Anterior cingulate cortex (tissue), 58 donors: ENCODE measurements at places on chromosomes 7 and 10.

- DNase-seq, result no peak
These were observed 40.9 kb upstream of the PLXDC2 start for GRCh38 chr10:19775296-19775695.

DNA sequence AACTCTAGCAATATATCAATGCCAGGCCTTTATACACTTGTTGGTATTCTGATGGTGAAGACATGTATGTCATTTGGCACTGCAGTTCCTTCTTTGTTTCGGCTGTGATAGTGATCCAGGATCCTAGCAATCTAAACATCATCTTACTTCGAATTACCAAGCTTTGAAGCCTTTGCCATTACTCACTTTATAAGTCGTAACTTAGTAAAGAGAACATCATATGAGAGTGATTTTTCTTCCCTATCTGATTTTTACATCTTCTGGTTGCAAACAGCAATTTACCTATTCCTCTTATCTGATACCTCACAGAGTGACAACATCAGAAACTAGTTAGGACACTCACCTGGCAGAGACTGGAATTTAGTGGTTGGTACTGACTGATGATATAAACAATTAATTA, 7.6 kb upstream of the BPGM start:
- no peak for DNase-seq

GRCh38 chr7:128915271-128915819, 4.8 kb upstream of the KCP start:
- DNase-seq, result no peak

GRCh38 chr7:108454674-108455550, 1.3 kb downstream of the NRCAM start:
- DNase-seq, result peak; percentile 70

DNA sequence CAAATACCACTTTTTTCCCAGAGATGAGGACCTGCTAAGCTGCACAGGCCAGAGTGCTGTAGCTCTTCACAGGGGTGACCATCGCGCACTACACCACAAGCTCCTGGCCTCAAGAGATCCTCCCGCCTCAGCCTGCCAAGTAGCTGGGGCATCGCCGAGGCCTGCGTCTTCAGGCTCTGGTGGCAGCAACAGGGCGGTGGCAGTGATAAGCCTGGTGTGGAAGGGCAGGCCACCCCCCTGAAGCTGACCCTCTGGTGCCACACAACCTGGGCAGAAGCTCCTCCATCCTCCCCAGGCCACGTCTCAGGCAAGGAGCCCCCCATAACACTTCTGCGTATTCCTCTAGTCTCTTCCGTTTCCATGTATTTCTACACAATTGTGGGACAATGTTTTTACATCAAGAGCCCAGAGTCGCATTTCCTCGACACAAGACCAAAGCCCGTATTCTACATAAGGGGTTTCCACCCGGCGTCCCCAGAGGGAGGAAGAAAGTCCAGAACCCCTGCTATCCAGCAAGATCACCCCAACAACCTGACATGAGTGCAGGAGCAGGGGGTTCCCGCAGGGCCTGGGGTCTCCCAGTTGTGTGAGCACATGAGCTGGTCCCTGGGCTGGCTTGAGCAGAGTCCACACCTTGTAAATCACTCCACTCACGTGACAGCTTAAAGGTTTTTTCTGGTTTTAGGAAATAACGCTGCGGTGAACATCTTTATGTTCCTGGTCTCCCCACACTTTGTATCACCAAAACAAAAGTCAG, 37.6 kb upstream of the NCAPG2 start:
- DNase-seq, result no peak

GRCh38 chr10:104767745-104768144, 126.7 kb downstream of the SORCS3 start:
- DNase-seq, result no peak

GRCh38 chr7:63073736-63074135, 924.9 kb upstream of the ZNF722 start:
- no peak for DNase-seq

DNA sequence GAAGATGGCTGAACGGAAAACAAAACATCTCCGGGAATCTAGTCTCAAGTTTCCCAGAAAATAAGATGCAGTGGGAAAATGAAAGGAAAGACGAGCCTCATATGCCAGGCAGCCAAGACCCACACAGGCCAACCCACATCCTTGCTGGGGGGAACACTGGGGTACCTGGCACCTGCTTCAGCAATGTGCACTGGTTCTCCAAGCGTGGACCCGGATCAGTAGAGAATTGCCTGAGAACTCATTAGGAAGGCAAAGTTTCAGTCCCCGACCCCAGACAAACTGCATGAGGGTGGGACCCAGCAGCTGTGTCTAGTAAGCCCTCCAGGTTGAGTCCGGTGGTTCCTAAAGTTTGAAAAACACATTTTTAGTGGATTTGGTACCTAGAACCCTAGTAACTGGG, 18.4 kb downstream of the FAM53B start:
- no peak for DNase-seq

GRCh38 chr7:13106513-13106912, 419.1 kb downstream of the ARL4A start:
- DNase-seq, result no peak

GRCh38 chr10:99809931-99810615, 27.6 kb downstream of the ABCC2 start:
- no peak for DNase-seq

GRCh38 chr10:129466703-129467358, at the start of gene MGMT:
Gene MGMT, plus strand, starts transcription at chr10:129467241.
- peak; percentile 49 for DNase-seq

GRCh38 chr10:29811751-29812427, 177.1 kb upstream of the SVIL start:
- peak; percentile 56 for DNase-seq

GRCh38 chr10:99573790-99574189, 41.0 kb downstream of the NKX2-3 start:
- no peak for DNase-seq

GRCh38 chr7:157884461-157885062, 547.8 kb downstream of the DNAJB6 start:
- no peak for DNase-seq

DNA sequence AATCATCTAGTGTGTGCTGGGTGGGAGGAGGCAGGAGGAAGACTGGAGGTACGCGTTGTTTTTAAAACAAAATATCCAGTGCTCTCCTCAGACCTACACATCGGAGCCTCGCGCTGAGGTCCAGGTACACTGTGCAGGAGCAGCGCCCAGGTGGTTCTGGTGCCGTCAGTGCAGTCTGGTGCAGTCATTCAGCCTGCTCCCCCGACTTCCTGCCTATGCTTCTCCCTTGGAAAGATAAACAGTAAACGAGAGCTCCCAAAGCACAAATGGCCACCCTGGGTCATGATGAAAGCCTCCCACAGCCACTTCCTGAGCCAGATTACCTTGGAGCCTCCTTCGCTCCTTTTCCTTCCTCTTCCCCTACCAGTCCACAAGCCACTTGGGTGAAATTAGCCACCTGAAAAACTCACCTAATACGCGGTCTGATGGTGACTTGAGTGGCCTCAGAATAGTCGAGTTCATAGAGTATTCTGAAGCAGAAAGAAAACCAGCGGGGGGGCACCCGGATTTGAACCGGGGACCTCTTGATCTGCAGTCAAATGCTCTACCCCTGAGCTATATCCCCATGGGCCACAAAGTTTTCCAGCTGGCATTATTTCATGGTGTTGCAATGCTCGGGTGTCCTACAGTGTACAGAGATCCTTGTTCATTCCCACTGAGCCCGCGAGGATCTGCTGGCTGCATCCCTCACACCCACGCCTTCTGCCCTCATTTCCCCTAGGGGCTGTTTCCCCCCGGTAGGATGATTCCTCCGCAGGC, 82.5 kb downstream of the ZNF467 start:
- DNase-seq, result no peak

DNA sequence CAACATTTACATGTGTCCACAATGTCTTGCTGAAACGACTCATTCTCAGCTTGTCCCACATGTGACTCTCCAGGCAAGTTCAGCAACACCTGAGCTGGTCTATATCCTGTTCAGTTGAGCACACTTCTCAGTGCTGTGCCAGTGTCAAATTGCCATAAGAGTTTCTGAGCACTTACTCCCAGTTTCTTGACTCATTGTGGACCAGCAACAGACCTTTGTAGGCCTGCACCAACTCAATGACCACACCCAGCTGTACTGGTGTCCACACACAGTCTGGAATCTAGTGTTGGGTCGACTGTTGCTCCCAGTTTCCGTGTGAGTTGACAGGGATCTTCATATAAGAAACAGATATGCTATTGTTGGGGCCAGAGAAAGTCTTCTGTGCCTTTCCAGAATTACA, 88.0 kb downstream of the PTPN20 start:
- no peak for DNase-seq

DNA sequence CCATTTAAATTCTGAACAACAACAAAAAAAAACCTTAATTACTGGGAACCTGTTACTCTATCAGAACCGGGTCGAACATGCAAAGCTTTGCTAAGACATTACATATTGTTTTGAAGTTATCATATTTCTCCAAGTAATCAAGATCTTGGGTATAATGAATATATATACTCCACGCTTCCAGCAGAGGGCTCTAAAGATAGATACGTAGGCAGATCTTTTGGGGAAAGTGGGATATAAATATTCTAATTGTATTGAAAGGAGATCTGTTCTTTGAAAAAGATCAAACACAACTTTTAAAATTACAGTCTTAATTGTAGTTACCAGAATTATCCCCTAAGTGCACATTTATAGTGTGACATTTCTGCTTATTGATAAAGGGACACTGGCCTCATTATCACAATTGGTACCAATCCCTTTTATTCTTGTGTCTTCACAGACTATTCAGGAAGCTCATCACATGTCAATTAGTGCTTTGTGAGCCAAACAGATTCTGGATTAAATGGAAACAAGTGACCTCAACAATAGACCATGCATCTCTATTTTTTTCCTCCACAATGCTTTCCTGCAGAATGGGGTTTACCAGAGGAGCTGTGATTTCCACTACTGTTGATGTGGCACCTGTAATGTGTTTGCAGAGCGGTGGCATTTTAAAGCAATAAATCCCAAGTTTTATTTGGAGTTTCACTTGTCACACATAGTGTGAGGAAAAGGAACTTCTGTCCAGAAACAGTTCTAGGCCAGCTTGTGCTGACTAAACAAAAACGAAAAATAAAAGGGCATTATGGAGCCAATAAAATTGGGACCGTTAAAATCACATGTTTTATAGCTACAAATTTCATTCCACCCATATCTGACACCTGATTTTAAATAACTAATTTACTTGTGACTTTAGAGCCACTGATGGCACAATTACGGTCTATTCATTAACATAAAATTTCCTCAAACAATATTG, 122.4 kb downstream of the CTTNBP2 start:
- no peak for DNase-seq

GRCh38 chr10:105354010-105354409, 712.9 kb downstream of the SORCS3 start:
- DNase-seq, result no peak

- no peak for DNase-seq
These were observed 9.7 kb upstream of the ZNF485 start for GRCh38 chr10:43596546-43596945.

GRCh38 chr10:88528201-88528600, 54.9 kb downstream of the RNLS start:
- no peak for DNase-seq

DNA sequence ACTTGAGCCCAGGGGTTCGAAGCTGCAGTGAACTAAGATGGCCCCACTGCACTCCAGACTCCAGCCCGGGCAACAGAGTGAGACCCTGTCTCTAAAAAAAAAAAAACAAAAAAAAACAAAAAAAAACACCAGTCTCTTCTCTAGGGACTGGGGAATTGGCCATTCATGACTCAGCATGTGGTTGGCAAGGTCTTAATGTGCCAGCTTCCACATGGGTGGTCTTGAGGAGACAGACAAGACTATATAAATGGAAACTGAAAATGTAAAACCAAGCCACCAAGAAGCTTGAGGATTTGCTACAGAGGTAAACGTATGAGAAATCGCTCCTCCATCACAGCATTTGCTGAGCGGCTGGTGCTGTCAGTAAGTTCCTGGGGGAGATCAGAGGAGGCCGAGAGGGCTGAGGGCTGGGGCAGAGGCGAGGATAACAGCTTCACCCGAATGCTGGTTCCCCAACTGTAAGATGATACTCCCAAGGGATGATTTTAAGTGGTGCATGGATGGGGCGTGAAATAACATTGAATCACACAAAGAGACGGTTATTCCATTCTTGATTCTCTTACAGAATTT, 128.7 kb downstream of the C10orf105 start:
- DNase-seq, result no peak

- no peak for DNase-seq
These were observed 184.3 kb upstream of the ITGB1 start for GRCh38 chr10:33142295-33142694.

GRCh38 chr7:240146-240676, 47.8 kb downstream of the FAM20C start:
- DNase-seq, result no peak

DNA sequence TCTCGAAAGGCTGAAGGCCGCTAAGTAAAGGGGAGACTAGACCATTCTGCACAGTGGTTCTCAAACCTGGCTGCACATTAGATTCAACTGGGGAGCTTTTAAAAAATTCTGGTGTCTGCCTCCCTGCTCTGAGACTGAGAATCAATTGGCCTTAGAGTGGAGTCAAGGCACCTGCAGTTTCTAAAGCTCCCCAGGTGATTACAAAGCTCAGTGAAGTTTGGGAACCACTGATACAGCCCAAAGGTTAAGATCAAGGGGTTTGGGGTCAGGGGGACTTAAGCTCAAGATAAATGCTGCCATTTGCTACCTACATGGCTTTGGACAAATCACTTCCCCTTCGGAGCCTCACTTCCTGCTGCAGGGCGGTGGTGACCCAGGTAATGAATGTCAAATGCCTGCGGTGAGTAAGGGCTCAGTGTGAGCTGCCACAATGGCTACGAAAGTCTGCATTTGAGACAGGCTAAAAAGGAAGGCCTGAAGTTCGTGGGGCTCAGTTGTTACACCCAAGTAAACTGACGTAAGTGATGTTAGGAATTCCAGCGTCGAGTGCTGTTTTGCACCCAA, 72.3 kb downstream of the TLL2 start:
- no peak for DNase-seq

DNA sequence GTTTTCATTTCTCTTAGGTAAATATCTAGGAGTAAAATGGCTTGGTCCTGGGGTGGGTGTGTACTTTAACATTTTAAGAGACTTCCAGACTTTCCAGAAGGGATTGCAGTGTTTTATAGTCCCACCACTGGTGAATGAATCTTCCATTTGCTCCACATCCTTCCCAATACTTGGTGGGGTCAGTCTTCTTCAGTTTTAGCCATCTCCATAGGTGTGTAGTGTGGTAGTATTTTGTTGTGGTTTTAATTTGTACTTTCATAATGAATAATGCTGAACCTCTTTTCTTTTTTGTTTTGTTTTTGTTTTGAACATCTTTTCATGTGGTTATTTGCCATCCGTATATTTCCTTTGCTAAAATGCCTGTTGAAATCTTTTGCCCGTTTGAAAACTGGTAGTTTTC, 86.4 kb downstream of the ANKRD61 start:
- DNase-seq, result no peak

- DNase-seq, result no peak
These were observed 5.6 kb upstream of the MALSU1 start for GRCh38 chr7:23293500-23294073.

DNA sequence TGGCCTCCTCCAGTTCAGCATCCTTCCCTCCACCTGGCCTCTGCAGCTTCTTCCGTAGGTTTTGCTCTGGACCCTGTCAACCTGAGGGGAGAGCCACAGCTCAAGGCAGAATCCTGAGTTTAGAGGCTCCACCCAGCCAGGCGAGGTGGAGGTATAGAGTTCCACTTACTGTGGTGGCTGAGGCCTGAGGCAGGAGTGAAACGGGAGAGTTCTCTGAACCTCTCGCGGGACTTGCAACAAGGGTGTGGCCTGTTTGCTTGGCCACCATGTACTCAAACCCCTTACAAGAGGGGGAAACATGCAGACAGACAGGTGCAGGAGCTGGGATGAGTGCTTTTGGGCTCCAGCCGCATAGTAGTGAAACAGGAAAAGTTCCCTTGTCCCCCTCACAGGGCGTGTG, 154.0 kb upstream of the C7orf33 start:
- DNase-seq, result no peak

- DNase-seq, result no peak
These were observed 126.9 kb upstream of the ADCY1 start for GRCh38 chr7:45447296-45447695.
